DND-41 (cell line): ENCODE measurements at places on chromosomes 4 and X.

DNA sequence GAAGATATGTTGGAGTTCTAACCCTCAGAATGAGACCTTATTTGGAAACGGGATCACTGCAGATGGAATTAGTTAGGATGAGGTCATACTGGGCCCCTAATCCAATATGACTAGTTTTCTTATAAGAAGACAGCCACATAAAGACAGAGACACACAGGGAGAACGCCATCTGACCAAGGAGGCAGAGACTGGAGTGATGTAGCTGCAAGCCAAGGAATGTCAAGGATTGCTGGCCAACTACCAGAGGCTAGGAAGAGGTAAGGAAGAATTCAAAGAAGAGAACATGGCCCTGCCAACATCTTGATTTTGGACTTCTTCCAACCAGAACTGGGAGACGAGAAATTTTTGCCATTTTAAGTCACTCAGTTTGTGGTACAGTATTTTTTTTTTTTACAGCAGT lies 152.8 kb upstream of the DIPK2B start:
- H3K27me3 ChIP-seq = no peaks in the 10 kb centered on the region
- DNase-seq = no peak
- no peaks in the 10 kb centered on the region for H3K36me3 ChIP-seq
- H3K4me3 ChIP-seq = no peak overlapping the region

- H3K4me1 ChIP-seq = no peaks in the 10 kb centered on the region; the same call in 1 of the 2 replicates
- H3K36me3 ChIP-seq = no peaks in the 10 kb centered on the region
- no peak overlapping the region for H3K27ac ChIP-seq
- no peak for DNase-seq
Measured at GRCh38 chr4:81808011-81808672, 336.4 kb upstream of the RASGEF1B start.

DNA sequence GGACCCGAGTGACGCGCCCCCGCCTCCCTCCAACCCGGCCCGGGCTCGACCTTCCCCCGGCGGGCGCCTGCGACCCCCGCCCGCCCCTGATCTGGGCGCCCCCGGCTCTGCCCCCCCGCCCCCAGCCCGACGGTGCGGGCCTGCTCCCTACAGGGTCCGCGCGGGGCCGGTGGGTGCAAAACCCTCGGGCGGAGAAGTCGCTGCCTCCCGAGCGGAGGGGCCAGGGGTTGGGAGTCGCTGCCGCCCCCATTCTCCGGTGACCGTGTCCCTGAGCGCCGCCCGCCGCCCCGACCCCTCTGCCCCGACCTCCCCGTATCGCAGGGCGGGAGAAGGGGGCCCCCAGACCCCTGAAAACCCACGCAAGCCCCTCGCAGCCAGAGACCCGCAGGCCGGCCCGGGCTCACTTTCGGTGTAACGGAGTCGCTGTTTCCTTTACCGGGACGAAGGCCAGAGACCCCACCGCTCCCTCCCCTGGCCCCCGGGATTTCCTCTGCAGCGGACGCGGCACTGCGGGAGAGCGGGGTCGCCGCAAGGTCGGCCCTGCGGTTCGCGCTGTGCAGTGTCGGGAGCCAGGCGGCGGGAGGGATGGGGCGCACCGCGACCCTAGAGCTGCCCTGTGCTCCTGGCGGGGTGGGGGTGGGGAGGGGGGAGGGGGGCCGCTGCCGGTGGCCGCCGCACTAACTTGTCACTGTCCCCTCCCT lies 729 bp upstream of the CPLX1 start:
- H3K4me3 ChIP-seq = no peak overlapping the region
- no peaks in the 10 kb centered on the region for H3K4me1 ChIP-seq
- no peak overlapping the region for H3K27ac ChIP-seq
- H3K27me3 ChIP-seq = no peaks in the 10 kb centered on the region
- H3K36me3 ChIP-seq = no peaks in the 10 kb centered on the region

DNA sequence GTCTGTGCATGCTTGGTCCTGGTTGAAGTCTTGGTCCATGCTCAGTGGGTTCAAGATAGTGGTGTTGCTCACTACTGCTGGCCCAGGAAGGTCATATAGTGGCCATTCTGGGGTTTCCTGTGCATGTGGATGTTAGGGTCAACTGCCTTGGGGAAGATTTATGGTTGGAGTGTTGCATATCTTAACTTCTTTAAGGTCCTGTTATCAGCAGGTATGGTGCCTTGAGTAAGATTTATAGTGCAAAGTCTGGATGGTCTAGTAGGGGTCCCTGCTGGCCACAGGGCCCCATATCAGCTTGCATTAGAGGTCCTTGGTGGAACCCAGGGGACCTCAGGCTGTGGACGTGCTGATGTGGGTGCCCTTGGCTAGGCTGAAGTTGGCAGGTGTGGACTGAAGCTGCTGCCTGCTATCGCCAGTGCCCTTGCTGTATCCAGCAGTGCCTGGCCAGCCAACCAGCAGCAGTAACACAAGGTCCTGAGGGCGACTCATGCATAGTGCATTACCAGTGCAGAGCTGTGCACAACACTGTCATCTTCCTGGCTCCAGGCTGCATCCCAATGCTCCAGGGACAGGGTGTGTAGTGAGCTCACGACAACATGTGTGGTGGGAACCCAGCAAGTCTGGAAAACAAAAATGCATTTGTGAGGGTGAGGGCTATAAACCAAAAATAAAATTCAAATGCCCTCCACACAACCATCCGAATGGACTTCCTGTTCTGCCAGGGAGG lies 61.0 kb downstream of the BEX3 start:
- no peaks in the 10 kb centered on the region for H3K4me1 ChIP-seq
- no peak for DNase-seq
- H3K27me3 ChIP-seq = no peaks in the 10 kb centered on the region
- no peak overlapping the region for H3K4me3 ChIP-seq

GRCh38 chr4:182748283-182748682 lies 168.9 kb downstream of the DCTD start:
- no peaks in the 10 kb centered on the region for H3K4me1 ChIP-seq
- H3K4me3 ChIP-seq = no peak overlapping the region
- no peaks in the 10 kb centered on the region for H3K27me3 ChIP-seq
- DNase-seq = no peak
- no peak overlapping the region for H3K27ac ChIP-seq

- H3K36me3 ChIP-seq = no peaks in the 10 kb centered on the region
- H3K4me1 ChIP-seq = no peaks in the 10 kb centered on the region
- no peak within 1 kb of the TSS for H3K4me3 ChIP-seq
- no peaks in the 10 kb centered on the region for H3K27me3 ChIP-seq
- no peak for DNase-seq
Measured at GRCh38 chr4:164977243-164978164, at the start of gene TRIM61. TRIM61 (minus strand) TSS chr4:164977657; CDS start chr4:164970002, 7,655 bp downstream.

GRCh38 chrX:119421016-119421705 lies 22.0 kb downstream of the SLC25A43 start:
- peaks cover 7% of the 10 kb centered on the region for H3K4me1 ChIP-seq
- DNase-seq = no peak

GRCh38 chrX:105837232-105837631 lies 14.9 kb downstream of the NRK start:
- no peak overlapping the region for H3K4me3 ChIP-seq
- no peak overlapping the region for H3K27ac ChIP-seq
- H3K27me3 ChIP-seq = no peaks in the 10 kb centered on the region

DNA sequence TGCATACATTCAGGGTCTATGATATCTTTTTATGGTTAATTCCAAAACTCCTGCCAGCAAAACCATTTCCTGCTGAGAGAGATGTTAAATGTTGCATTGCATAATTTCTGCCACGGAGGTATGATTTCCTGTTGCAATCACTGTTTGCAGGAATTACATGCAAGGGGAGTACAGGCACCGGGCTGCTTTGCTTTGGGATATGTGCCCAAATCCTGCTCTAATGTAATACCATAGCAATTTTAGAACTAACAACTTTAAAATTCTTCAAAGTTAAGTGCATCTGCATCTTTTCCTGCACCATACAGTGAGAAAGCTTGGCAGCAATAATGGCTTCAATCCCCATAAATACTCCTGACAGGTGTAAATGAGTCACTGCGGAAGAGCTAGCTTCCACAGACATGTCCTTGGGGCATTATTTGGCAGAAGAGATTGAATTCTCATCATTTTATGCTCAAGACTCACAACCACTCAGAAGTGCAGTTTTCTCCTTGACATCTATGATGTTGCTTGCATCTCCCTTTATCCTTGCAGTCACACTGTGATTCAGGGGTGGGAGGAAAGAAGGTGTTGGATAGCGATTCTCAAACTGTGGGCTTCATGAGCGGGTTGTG lies 29.6 kb downstream of the TRIM2 start:
- no peak for DNase-seq
- no peaks in the 10 kb centered on the region for H3K27me3 ChIP-seq
- no peak overlapping the region for H3K27ac ChIP-seq
- no peaks in the 10 kb centered on the region for H3K4me1 ChIP-seq
- H3K36me3 ChIP-seq = no peaks in the 10 kb centered on the region
- no peak overlapping the region for H3K4me3 ChIP-seq

DNA sequence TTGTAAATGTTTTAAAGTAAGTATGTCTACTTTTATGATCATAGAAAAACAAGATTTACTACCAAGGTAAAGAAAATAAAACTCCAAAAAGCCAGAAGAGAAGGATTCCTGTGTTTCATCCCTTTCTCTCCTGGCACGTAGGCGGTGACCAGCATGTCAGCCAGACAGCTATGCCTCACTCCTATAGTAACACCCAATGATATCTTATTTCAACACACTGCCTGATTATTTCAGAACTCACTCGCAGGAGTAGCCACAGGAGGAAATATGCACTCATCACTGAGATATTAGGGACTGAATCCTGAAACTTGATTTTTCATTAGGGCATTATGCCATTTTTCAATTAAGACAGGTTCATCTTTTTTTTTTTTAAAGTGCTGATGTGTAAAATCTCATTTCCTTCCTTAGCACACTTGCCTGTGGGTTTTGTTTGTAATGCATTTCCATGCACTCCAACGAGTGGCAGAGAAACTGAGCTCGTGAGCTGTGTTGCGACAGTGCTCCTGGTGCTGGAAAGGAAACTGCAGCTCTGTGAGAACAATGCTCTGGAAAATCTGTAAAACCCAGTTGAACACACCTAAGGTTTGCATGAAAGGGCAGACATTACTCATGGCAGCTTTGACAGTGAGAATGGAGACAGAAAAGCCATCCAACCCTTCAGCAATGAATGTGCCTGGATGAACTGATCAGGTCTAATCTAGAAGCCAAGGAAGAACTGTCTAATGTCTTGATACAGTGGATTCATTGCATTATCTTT lies 18.2 kb downstream of the RAI2 start:
- no peak for DNase-seq
- no peak overlapping the region for H3K4me3 ChIP-seq

- no peak overlapping the region for H3K27ac ChIP-seq
- no peaks in the 10 kb centered on the region for H3K36me3 ChIP-seq
- H3K4me3 ChIP-seq = no peak overlapping the region
- H3K27me3 ChIP-seq = no peaks in the 10 kb centered on the region
Measured at GRCh38 chrX:26653050-26653449, 437.1 kb downstream of the MAGEB5 start.

GRCh38 chrX:9765072-9765736 lies 443 bp downstream of the GPR143 start:
- H3K27me3 ChIP-seq = no peaks in the 10 kb centered on the region
- H3K4me1 ChIP-seq = peaks cover 31% of the 10 kb centered on the region
- no peak for DNase-seq
- H3K27ac ChIP-seq = no peak overlapping the region
- no peaks in the 10 kb centered on the region for H3K36me3 ChIP-seq
- H3K4me3 ChIP-seq = no peak overlapping the region

DNA sequence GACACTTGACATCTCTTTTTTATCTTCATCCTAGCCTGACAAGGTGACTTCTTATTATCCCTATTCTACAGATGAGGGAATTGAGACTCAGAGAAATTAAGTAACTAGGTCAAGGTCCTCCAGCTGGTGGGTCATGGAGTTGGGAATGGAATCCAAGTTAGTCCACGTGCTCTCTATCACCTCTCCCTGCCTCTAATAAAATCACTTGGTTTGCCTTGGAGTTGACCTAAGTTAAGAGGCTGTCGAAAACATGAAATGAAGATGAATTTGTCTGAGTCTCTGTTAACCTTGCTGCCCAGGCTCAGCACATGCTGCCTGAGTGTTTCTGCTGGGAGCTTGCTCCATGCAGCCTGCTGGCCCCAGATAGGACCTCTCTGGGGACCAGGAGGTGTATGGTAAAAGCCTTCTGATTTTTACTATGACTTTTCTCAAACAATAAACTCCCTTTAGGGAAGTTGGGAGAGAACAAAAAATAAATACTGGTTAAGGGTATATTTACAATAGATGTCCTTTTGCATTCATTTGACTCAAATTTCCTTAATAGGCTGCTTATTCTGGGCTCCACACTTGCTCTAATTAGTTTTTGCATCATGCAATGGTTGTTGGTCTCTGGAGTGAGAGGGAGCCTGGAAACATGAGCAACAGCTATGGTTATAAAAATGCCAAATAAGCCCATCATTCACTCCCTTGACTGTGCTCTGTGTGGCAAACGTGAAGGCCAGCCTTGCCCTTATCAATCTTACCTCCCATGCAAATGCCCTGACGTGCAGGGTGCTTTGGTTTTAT lies 61.6 kb upstream of the DHX15 start:
- no peak overlapping the region for H3K4me3 ChIP-seq
- no peaks in the 10 kb centered on the region for H3K27me3 ChIP-seq
- H3K4me1 ChIP-seq = no peaks in the 10 kb centered on the region
- DNase-seq = no peak

DNA sequence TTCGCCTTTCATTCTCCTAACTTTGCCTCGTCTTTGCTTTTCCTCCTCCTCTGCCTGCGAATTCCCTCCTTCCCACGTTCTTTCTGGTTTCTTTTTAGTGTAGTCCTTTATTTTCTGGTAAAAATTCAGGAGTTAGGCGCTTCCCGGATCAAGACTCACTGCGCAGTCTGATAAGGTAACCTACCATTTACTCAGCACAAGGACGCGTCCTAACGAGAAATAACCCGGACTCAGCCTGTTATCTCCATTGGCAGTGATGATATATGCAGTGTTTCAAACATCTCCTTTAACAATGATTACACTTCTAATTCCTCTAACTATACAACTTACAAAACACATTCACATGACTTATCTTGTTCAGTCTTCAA lies 357 bp upstream of the ETNPPL start:
- no peak for DNase-seq
- H3K4me1 ChIP-seq = peaks cover 13% of the 10 kb centered on the region
- H3K36me3 ChIP-seq = no peaks in the 10 kb centered on the region
- no peak overlapping the region for H3K4me3 ChIP-seq

DNA sequence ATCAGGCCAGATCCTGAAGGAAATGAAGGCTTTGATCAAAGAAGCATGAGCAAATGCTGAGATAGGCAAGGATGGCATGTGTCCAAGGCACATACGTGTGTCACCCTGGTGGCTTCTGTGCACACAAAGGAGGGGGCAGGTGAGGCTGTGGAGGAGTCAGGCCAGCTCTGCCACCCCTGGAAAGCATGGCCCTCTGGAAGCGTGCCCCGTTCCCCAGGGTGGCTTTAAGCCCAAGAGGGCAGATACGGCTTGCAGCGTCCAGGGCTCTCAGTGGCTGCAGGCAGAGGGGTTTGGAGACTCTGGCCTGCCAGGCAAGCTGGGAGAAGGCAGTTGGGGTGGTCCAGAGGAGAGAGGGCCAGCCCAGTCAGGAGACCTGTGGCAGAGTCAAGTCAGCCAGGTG lies 25.6 kb downstream of the PNMA6E start:
- H3K4me3 ChIP-seq = no peak overlapping the region
- H3K36me3 ChIP-seq = no peaks in the 10 kb centered on the region
- H3K4me1 ChIP-seq = no peaks in the 10 kb centered on the region

- H3K4me3 ChIP-seq = no peak overlapping the region
- H3K27me3 ChIP-seq = no peaks in the 10 kb centered on the region
- no peaks in the 10 kb centered on the region for H3K36me3 ChIP-seq
- H3K4me1 ChIP-seq = no peaks in the 10 kb centered on the region
- no peak overlapping the region for H3K27ac ChIP-seq
Measured at GRCh38 chr4:106264331-106264728, 51.7 kb downstream of the TBCK start.
